NCI-H1436 treated with DMSO at 0.1 percent for 48 hours (cell line): ENCODE measurements at places on chromosomes 16 and 17.

DNA sequence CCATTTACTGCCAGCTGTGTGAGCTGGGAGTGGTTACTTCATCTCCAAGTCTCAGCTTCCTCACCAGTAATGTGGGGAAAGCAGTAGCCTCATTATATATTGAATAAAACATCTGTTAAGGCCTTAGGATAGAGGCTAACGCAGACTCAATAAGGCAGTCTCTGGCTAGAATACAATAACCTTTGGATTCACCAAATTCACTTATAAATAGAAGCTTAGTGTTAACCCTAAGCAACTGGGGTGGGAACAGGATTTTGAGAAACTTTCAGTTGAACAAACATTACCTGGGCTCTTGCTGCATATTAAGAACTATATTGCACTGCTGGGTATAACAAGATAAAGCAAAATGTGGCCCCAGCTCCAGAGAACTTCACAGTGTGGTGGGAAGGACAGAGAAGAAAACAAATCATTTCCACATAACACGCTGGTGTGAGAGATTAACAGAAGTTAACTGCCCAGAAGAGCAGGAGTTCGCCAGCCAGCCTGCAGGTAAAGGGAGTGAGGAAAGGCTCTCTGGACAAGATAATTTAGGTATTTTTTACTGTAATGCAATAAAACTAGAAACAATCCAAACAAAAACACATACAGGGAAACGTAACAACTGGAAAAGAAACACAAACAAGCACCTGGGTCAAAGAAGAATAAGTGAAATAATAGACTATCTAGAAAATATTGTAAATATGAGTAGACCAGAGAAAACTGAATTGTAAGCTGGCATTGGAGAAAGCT is 57.0 kb downstream of the USP31 start:
- DNase-seq = no peak

DNA sequence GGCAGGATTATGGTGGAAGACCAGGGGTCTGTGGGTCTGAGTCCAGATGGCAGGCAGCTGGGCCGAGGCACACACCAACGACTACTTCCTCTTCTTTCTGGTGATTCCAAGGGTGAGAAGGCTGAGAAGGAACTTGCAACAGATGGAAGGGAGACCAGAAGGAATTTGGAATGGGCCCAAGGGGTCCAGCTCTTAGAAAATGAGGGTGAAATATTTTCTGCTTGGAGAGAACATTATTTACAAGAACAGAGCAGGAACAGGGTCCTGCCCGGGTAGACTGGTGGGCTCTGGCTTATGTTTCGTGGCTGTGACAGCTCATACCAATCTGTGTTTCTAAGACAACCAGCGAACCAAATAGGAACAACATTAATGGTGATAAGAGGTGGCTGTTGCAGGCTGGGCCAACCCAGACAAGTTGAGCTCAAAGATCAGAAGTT is 36.6 kb downstream of the CCDC42 start:
- DNase-seq = no peak

DNA sequence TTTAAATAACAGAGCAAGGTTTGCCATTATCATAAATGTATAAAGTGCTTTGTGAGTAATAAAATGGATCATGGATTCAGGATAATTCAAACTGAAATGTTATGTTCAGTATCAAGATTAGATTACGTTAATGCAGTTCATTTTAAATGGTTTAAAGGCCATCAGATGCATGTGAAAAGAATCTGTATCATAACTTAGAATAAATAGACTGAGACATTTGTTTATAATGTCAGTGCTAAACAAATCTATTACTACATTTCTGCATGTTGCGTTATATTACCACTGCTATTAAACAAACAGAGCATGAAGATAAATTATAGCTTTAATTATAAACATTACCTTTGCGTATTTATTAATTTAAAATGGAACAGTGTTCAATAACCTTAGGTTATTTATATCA is 160.2 kb downstream of the TOX3 start:
- DNase-seq = no peak

GRCh38 chr17:7644775-7645174 is 6.0 kb upstream of the ATP1B2 start:
- no peak for DNase-seq

GRCh38 chr16:88309174-88309907 is 73.4 kb upstream of the ZNF469 start:
- no peak for DNase-seq

DNA sequence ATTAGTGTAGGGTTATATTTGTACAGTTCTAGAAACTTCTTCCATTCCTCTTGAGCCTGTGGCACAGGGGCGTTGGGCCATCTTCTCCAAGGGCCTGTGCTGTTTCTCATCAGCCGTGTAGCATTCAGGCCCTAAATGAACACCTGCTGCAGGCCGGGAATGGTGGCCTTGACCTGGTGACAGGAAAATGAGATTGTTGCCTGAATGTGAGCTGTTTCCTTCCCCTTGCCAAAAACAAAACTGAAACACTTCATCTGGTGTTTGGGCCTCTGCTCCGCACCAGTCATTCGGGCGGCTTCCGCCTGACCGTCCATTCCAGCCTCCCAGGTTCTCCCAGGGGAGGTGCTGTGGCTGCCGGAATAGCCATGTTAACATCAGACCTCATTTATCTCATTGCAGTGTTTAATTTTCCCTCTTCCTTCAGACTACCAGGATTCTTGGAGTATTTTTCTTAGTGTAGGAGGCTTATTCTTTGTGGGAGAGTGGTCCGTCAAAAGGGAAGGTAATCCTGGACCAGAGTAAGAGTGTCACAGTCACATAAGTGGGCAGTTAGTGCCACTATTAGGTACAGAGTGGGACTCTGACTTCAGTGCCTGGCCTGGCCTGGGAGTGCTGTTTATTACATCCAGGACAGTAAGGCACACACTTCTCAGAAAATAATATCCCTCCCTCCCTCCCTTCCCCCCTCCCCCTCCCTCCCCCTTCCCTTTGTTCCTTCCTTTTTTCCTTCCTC is 61.9 kb downstream of the WWP2 start:
- no peak for DNase-seq
